Fibroblast of villous mesenchyme (primary cell): ENCODE measurements at places on chromosomes 11 and 22. TPM values are rescaled to one million over a fixed set of nuclear protein-coding genes. Genes with fewer than 3 reads are reported as not detected.

DNA sequence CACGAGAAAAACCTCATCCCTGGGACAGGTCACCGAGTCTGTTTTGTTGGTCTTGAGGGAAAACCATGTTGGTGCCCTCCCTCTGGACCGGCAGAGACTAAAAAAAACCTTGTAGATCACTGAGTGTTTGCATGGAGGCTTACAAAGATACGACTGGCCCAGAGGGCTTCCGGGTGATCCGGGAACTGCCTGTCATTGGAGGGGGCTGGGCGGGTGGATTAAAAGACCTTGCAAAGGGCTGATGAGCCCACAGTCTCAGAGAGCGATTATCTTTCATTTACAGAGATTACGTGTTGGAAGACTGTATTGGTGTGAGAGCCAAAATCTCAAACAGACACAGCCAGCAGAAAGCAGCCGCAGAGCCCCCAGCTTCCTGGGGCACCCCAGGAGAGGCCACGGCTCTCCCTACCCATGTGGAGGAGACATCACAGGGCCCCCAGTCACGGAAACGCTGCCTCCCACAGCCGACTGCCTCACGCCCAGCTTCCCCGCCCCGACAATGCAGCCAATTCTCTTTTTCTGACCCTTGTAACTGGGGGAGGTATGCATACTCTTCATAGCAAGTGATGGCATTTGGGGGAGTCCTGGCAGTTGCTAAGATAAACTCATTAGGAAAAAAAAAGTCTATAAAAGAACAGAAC lies 426.4 kb downstream of the CTTN start:
- no peak for DNase-seq

- DNase-seq, result peak; percentile 71
Measured at GRCh38 chr11:121194731-121195596, 93.9 kb downstream of the TECTA start.

GRCh38 chr11:86476109-86476861 lies 101.6 kb downstream of the CCDC81 start:
- DNase-seq, result peak; percentile 66

Gene RNF26
- total RNA-seq, result 5.2 and 5.8 TPM in 2 replicates

Gene GGTLC3
- total RNA-seq, result not detected in 2 replicates

Gene OR5P2
- under 0.01 TPM in 1 of 2 replicates, not detected in the other for total RNA-seq

Gene ART1
- not detected in 2 replicates for total RNA-seq
